ENCODE measurements at places on chromosomes 16 and 17.

DNA sequence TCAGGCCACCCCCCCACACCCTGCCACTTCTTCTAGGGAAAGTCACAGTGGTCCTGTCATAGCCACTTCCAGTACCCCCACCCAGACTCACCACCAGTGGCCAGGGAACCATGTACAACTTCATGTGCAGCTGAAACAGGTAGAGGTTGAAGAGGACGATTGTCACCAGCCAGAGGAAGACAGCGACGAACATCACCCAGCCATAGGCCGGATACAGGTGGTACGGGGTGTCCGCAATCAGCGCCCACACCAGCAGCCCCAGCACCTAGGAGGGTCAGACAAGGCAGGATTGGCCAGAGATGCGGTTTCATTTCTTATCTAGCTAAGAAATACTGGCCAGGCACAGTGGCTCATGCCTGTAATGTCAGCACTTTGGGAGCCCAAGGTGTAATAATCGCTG is 16.7 kb downstream of the ARL2BP start:
- DNase-seq: no peak

- DNase-seq: no peak
Measured at GRCh38 chr17:83064732-83065659, 14.4 kb upstream of the METRNL start.

GRCh38 chr17:45228763-45229539 is 7.3 kb downstream of the FMNL1 start:
- DNase-seq: peak; percentile 69

DNA sequence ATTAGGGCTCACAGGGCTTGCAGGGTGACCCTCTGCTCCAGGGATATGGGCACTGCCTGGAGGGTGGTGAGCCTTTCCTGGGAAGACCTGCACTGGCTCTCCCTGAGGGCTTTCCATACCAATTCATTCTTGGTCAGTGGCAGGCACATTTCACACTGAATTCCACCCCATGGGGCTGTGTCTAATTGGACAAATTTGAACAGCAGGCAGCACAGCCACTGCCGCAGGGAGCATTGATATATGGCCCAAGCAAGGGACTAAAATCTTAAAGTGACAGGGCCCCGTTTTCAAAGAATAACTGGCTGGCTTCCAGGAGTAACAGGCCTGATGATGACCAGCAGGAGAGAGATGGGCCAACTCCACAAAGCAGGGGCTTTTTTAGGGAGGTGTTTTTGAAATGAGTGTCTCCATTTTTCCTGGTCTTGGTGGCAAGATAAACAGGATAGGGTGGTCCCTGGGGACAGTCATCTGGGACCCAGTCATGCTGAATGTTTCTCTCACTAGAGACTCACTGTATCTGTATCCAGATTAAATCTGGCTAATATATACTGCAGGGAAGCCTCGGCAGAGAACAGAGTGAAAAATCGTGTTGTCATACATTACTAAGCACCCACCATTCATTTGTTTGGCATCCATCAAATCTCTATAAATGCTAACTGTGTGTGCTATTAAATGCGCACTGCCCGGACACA is 74.1 kb upstream of the TBX2 start:
- DNase-seq: no peak

DNA sequence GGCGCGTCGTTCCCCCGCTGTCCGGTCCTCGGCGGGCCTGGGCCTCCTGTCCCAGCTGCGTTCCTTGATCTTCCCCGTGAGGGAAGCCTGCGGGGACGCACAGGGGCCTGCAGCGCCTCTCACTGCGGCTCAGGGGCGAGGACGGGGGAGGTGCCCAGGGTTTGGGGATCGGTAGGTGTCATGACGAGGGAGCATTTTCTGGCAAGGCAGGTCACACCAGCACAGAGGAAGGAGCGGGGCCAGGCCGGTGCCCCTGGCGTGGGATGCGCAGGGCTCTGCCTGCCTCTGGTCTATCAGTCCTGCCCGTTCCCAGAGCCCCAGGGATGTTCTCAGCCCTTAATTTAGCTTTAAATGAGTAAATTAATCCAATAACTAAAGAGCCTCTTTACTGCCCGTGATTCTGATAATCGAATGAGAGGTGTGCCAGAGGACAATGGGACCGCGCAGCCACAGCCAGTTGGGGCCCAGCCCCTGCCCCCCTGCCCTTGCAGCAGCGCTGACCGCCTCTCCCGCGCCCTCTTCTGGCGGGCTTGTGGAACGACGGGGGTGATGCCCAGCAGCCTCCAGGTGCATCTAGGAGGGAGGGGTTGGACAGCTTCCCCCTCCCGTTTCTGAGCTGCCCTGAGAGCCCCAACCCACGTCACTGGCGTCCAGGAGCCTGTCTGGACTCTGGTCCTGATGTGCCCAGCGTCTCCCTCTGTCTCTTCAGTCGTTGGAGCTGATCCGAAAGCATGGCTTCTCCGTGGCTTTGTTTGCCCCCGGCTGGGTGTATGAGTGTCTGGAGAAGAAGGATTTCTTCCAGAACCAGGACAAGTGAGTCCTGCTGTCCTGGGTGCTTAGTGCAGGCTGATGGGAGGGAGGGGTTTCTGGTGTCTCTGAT is 7.9 kb downstream of the ENGASE start:
- DNase-seq: peak; percentile 18

DNA sequence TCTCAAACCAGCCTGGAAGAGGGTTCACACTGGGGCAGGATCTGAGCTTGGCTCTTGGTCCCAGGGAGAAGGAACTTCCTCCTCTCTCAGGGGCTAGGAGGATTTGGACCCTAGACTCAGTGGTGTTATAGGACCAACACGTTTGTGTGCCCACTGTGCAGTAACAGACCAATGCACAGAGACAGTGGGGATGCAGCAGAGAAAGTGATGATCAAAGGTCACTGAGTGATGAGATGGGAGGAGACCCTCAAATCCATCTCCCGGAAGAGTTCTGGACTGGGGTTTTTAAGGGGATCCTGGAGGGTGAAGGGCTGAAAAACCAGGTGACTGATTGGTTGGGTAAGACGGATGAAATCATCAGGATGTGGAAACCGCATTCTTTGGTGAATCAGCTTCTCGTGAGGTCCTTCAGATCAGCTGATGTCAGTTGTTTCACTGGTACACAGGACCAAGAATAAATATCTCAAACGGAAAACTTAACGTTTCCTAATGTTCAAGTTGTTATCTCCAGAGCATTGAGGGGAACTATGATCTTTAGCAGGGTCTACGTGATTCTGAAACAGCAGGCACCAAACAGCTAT is 3.3 kb upstream of the VAC14 start:
- no peak for DNase-seq

DNA sequence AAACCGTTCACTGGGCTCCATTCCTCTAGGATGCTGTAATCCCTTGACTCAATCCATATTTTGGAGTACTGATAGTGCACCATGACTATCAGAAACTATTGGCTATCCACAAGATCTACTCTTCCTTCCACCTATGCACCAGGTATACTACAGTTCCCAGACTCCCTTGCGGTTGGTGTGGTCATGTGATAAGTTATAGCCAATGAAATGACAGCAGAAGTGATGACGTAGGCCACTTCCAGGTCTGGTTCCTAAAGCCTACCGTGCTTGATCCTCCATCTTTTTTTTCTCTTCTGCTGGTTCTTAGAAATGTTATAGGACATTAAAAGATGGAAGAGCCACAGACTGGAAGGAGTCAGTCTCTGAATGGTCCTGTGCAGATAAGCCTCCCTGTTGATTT is 278.8 kb upstream of the C16orf82 start:
- no peak for DNase-seq

GRCh38 chr17:32553168-32553567 is 66.4 kb downstream of the CDK5R1 start:
- no peak for DNase-seq

DNA sequence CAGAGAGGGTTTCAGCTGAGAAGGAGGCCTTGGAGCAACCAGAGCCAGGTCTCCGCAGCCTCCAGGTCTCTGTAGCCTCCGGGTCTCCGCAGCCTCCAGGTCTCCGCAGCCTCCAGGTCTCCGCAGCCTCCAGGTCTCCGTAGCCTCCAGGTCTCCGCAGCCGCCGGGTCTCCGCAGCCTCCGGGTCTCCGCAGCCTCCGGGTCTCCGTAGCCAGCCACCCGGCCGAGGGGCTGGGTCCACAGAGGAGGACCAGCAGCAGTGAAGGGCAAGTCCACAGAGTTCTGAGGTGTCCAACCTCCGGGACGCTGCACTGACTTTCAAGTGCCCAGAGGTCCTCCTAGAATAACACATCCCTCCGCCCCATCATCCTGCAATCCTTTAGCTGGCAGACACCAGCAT is 221.0 kb downstream of the RBFOX3 start:
- no peak for DNase-seq

GRCh38 chr16:10885246-10885645 is 8.2 kb downstream of the CIITA start:
- DNase-seq: no peak

GRCh38 chr16:14284930-14285512 is 213.9 kb downstream of the MRTFB start:
- DNase-seq: no peak

DNA sequence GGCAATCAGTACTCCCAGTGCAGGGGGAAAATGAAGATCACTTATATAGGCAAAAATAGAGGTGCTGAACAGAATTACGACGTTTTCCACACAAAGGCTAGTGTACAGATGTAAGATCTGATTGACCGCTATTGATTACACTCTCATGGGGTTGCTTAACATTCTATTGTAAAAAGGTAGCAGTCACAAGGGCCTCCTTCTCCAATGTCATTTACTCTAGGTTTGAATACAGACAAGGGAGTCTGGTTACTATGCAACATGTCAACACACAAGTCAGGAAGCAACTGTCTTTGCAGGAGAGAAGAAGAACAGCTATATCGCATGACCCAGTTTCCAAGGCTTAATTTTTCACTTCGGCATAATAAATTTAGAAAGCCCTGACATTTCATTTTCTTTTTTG is 7.9 kb downstream of the KRT37 start:
- DNase-seq: no peak

DNA sequence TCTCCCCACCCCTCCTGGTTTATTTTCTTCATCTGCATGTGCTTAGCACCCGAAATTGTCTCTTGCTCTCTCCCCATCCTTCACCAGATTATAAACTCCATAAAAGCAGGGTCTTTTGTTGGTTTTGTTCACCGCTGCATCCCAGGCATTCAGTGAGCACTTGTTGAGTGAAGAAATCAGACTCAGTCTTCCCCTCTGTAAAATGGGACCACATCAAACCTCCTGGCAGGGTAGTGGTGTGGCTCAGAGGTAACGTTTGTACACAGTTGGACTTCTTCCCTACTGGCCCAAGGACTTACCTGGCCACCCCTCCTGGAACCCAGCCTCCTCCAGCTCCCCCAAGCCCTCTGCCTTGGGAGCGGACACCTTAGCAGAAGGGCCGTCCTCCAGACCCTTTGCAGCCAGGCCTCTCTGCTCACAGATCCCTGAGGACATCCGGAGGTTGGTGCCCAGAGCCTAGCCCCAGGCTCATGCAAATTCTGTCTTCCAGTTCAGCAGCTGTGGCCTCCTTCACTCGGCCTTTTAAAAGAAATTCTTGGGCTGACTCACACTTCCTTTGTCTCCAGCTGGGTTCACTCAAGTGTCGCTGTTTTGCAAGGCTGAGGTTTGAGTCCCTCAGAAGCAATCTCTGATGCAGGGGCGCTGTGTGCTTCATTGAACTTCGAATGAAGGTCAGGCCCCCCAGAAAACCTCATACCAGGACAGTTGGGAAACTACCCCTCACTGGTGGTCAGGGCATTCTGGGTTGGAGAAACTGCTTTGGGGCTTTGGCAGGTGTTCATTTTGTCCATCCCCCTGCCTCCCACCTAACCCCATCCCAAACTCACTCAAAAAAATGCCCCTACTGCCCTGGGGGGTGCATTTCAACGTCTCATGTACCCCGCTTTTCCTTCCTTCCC is 16.8 kb upstream of the RMI2 start:
- peak; percentile 19 for DNase-seq

GRCh38 chr16:57911743-57912142 is 59.2 kb downstream of the CNGB1 start:
- DNase-seq: no peak

DNA sequence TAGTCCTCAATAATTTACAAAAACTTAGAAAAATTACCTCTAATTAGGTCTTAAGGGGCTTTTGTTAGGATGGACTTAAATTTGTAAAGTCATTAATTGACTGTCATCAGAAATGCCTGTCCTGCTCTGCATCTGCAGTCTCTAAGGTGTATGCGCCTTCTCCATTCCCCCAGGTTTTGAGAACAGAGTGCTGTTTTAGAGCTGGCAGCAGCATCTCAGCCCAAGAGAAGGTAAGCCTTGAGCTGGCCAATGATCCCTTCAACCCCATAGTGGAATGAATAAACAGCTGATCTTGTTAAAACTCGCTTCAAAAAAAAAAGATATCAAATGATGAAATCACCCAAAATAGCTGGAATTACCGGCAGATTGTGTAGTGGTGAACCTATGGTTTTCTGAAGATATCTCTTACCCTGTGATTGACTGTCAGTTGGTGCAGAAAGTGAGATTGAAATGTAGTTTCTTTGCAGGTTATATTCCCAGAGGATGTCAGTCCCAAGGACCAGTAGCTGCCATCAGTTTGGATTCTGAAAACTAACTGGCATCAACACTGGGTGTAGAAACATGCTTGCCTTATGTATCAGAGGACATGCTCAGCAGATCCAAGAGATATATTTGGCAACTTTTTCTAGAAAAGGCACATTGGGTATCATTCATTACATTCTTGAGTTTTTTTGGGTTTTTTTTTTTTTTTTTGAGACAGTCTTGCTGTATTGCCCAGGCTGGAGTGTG is 25.7 kb downstream of the TRPV2 start:
- DNase-seq: no peak

- peak; percentile 59 for DNase-seq
Measured at GRCh38 chr16:4330277-4330874, 14.5 kb downstream of the GLIS2 start.

- no peak for DNase-seq
Measured at GRCh38 chr16:79715061-79715460, 114.5 kb upstream of the MAF start.

GRCh38 chr17:4635823-4636375 is 5.6 kb downstream of the ALOX15 start:
- DNase-seq: no peak

All from activated CD4-positive, CD25-positive, alpha-beta regulatory T cell treated with anti-CD3 and anti-CD28 coated beads, Interleukin-2, amount 50 U/mL, for 16 hours (primary cell).